Suprapubic skin (tissue), 4 donors: ENCODE measurements at places on chromosomes 2 and 18.

GRCh38 chr2:233025706-233026105 lies 6.8 kb upstream of the NEU2 start:
- H3K4me3 ChIP-seq, result no peak overlapping the region
- no peaks in the 10 kb centered on the region for H3K4me1 ChIP-seq
- H3K36me3 ChIP-seq, result no peaks in the 10 kb centered on the region
- no peak for DNase-seq

DNA sequence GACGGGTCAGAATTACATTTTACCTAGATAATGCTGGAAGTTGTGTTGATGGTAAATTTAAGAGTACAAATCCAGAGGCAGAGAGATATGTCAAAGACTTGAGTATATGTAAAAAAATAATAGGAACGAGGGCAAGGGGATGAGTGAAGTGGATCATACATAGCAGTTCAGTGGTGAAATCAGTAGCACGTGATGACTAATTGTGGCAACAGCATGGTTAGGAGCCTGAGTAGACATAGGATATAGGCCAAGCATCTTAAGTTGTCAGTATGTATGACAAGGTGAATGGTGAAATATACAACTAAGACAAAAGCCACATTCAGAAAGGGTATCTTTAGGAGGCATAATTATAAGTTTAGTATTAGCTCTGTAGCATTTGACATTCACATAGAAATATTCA lies 826.5 kb upstream of the PIK3C3 start:
- no peaks in the 10 kb centered on the region for H3K4me1 ChIP-seq
- H3K27me3 ChIP-seq, result no peaks in the 10 kb centered on the region
- H3K27ac ChIP-seq, result no peak overlapping the region
- H3K36me3 ChIP-seq, result no peaks in the 10 kb centered on the region
- no peak overlapping the region for H3K4me3 ChIP-seq

- H3K36me3 ChIP-seq, result no peaks in the 10 kb centered on the region
- H3K27ac ChIP-seq, result peak overlapping the region; percentile 95
- no peaks in the 10 kb centered on the region for H3K27me3 ChIP-seq
- no peak for DNase-seq
- peaks cover 91% of the 10 kb centered on the region for H3K4me1 ChIP-seq
Observed at GRCh38 chr2:69770747-69771146, 28.8 kb downstream of the ANXA4 start.

GRCh38 chr2:110991911-110992310 lies 128.8 kb upstream of the BCL2L11 start:
- no peak overlapping the region for H3K4me3 ChIP-seq
- H3K27me3 ChIP-seq, result peaks cover 25% of the 10 kb centered on the region
- no peaks in the 10 kb centered on the region for H3K36me3 ChIP-seq
- no peak for DNase-seq
- peaks cover 6% of the 10 kb centered on the region for H3K4me1 ChIP-seq

DNA sequence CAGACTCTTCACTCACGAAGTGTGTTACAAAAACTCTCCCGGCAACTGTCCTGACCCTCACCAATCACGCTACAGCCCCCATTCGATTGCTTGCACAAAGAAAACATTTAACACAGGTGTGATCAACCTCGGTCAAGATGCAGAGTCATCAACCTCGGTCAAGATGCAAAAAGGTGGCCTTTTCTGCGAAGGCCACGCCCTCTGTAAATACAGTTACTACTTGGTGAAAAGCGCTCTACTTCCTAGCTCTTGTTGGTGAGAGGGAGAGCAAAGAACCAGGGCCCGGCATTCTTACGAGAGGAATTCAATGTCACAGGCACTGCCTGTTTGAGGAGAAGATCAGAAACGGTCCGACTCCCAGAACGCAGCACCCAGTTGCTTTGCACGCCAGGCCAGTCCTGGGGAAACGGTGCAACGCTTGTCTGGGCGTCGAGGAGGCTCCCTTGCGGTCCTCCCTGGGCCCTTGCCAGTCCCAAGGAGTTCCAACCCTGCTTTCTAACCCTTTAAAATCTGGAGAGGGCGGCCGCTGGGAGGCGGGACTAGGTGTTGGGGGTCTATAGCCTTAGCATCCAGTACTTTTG lies 1.9 kb downstream of the PIEZO2 start:
- no peak overlapping the region for H3K27ac ChIP-seq
- peaks cover 29% of the 10 kb centered on the region for H3K4me1 ChIP-seq
- no peak for DNase-seq
- H3K36me3 ChIP-seq, result no peaks in the 10 kb centered on the region
- peak overlapping the region; percentile 55 for H3K4me3 ChIP-seq
- peaks cover 57% of the 10 kb centered on the region for H3K27me3 ChIP-seq

- H3K4me1 ChIP-seq, result no peaks in the 10 kb centered on the region
- H3K4me3 ChIP-seq, result no peak overlapping the region
- H3K27ac ChIP-seq, result no peak overlapping the region
Observed at GRCh38 chr18:63402246-63403162, 19.8 kb downstream of the VPS4B start.

GRCh38 chr2:232027530-232027929 lies 66.0 kb downstream of the DIS3L2 start:
- no peak overlapping the region for H3K4me3 ChIP-seq
- peaks cover 8% of the 10 kb centered on the region for H3K4me1 ChIP-seq
- H3K36me3 ChIP-seq, result peaks cover 35% of the 10 kb centered on the region
- no peak overlapping the region for H3K27ac ChIP-seq
- H3K27me3 ChIP-seq, result no peaks in the 10 kb centered on the region

DNA sequence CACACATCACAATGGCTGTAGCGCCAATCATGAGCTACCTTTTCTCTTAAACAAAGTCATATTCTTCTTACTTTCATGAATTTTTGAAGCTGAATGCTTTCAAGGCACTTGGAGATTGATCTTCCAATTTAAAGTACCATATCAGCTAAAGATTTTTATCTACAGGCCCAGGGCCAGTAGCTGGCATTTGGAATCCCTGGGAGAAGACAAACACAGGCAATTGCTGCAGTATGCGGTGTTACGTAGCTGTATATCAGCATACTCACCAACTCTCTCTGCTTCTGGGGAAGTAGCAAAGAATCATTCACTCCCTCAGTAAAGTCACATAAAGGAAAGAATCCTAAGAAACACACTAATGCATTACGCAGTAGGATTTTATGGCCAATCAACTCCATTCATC lies 202.3 kb downstream of the DLGAP1 start:
- no peaks in the 10 kb centered on the region for H3K36me3 ChIP-seq
- no peaks in the 10 kb centered on the region for H3K27me3 ChIP-seq
- H3K27ac ChIP-seq, result no peak overlapping the region
- H3K4me3 ChIP-seq, result no peak overlapping the region
